ENCODE measurements at places on chromosomes 3 and 15.

DNA sequence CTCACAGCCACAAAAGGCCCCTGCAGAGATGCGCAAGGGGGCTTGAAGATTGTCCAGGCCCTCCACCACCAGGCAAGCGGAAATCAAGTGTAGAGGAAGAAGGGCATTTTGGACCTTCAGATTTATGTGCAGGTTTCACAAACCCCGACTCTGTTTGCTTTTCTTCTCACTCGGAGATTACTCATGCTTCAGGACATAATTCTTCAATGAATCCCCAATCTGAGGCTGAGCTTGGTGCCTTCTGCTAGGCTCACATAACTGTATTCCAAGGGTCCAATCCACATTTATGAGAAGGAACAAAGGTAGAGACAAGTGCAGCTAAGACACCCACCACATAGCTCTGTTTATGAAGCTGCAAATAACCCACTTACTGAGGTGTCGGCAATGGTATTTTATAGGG, 50.6 kb upstream of the NMNAT3 start:
- H3K4me3 ChIP-seq, result no peak overlapping the region
- H3K36me3 ChIP-seq, result no peaks in the 10 kb centered on the region
- no peak for DNase-seq
- H3K4me1 ChIP-seq, result no peaks in the 10 kb centered on the region

GRCh38 chr15:100879061-100879463, 569 bp upstream of the ALDH1A3 start:
- H3K27me3 ChIP-seq, result peaks cover 68% of the 10 kb centered on the region
- no peak overlapping the region for H3K4me3 ChIP-seq
- no peak for DNase-seq
- H3K4me1 ChIP-seq, result peaks cover 9% of the 10 kb centered on the region
- no peaks in the 10 kb centered on the region for H3K36me3 ChIP-seq

DNA sequence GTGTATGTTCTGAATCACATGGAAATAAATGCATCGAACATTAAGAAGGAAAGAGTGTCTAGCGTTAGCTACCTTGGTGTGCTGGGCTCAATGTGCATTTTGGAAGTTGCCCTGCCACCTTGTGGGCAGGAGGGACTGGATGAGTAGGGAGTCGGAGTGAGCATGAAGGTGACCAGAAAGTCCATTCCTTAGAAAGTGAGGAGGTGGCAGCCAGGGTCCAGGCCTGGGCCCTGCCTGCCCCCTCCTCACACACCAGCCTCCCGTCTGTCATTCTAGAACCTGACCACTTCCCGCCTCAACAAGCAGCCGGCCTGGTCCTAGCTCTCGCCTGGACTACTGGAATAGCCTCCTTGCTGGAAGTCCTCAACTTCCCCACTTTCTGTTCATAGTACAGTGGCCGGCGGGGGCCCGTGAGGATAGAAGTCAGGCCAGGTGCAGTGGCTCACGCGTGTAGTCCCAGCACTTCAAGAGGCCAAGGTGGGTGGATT, 10.2 kb upstream of the GATA2 start:
- no peak overlapping the region for H3K4me3 ChIP-seq
- H3K36me3 ChIP-seq, result no peaks in the 10 kb centered on the region
- no peaks in the 10 kb centered on the region for H3K4me1 ChIP-seq
- DNase-seq, result no peak
- no peak overlapping the region for H3K27ac ChIP-seq
- H3K27me3 ChIP-seq, result peaks cover 15% of the 10 kb centered on the region

GRCh38 chr3:12193485-12194165, 34.9 kb upstream of the TIMP4 start:
- H3K36me3 ChIP-seq, result no peaks in the 10 kb centered on the region
- peak; percentile 62 for DNase-seq
- peaks cover 41% of the 10 kb centered on the region for H3K4me1 ChIP-seq
- peaks cover 3% of the 10 kb centered on the region for H3K27me3 ChIP-seq

GRCh38 chr15:63364399-63365272, 17.0 kb downstream of the CA12 start:
- H3K36me3 ChIP-seq, result no peaks in the 10 kb centered on the region
- H3K27me3 ChIP-seq, result no peaks in the 10 kb centered on the region
- no peak overlapping the region for H3K27ac ChIP-seq
- no peaks in the 10 kb centered on the region for H3K4me1 ChIP-seq
- no peak overlapping the region for H3K4me3 ChIP-seq

- DNase-seq, result no peak
- H3K27ac ChIP-seq, result no peak overlapping the region
- H3K27me3 ChIP-seq, result peaks cover 5% of the 10 kb centered on the region
- H3K36me3 ChIP-seq, result no peaks in the 10 kb centered on the region
These were observed 28.5 kb upstream of the PTPRG start for GRCh38 chr3:61532739-61533500.

- H3K36me3 ChIP-seq, result no peaks in the 10 kb centered on the region
- H3K27ac ChIP-seq, result no peak overlapping the region
- no peak overlapping the region for H3K4me3 ChIP-seq
- H3K27me3 ChIP-seq, result peaks cover 20% of the 10 kb centered on the region
- no peak for DNase-seq
These were observed 143.1 kb downstream of the DIPK2A start for GRCh38 chr3:144114767-144115166.

GRCh38 chr3:169787120-169787519, 13.9 kb downstream of the MYNN start:
- peaks cover 32% of the 10 kb centered on the region for H3K36me3 ChIP-seq
- no peak for DNase-seq
- H3K27me3 ChIP-seq, result no peaks in the 10 kb centered on the region
- H3K27ac ChIP-seq, result no peak overlapping the region
- peaks cover 3% of the 10 kb centered on the region for H3K4me1 ChIP-seq

DNA sequence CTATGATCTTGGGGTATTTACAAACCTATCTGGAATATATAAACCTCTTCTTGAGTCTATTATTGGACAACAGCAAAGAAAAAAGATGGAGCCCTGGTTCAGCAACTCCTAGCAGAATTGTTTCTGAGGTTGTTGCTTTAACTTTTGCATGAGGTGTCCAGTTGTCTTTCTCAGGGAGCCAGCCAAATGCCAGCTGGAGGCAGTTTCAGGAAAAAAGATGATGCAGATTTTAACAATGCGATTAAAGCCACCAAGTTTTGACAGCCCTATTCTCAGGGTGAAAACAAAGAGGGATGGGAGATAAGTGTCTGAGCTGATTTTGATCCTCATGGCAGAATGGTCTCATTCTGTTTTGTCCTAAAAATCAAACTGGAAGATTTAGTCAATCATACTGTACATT, 181.6 kb upstream of the RASGRP1 start:
- H3K4me3 ChIP-seq, result no peak overlapping the region
- no peaks in the 10 kb centered on the region for H3K27me3 ChIP-seq
- H3K4me1 ChIP-seq, result no peaks in the 10 kb centered on the region
- no peak overlapping the region for H3K27ac ChIP-seq
- H3K36me3 ChIP-seq, result no peaks in the 10 kb centered on the region
- DNase-seq, result no peak

Measured in activated naive CD4-positive, alpha-beta T cell treated with anti-CD3 and anti-CD28 coated beads for 36 hours (primary cell).